ENCODE measurements at places on chromosomes 6 and 20.

GRCh38 chr6:25302677-25303128 is 23.5 kb downstream of the CARMIL1 start:
- no peak for DNase-seq

GRCh38 chr6:107657755-107658461 is 166.2 kb downstream of the SCML4 start:
- peak; percentile 30 for DNase-seq

DNA sequence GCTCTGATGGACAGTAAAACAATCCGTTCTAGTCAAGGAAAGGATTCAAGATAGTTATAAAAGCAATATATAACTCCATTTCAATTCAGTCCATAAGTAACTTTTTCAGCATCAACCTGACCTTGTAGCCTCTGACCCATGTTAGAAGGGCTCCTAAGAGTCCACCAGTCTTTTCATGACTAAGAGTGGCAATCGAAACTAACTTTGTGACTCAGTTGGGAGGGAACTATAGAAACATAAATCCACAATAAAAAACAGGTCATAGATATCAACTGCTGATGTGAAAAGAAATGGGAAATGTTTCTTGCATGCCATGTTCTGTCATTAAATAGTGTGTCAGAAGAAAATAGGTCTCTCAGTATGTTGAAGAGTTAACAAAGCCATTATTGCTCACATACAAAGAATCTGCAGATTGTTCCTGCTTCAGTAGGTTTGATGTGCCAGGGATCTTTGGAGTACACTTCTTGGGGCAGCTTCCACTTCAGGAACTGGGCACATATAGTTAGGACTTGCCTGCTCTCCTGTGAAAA is 16.2 kb upstream of the RBL1 start:
- no peak for DNase-seq

- DNase-seq, result peak; percentile 88
Measured at GRCh38 chr20:4956200-4956810, 45.0 kb downstream of the SLC23A2 start.

DNA sequence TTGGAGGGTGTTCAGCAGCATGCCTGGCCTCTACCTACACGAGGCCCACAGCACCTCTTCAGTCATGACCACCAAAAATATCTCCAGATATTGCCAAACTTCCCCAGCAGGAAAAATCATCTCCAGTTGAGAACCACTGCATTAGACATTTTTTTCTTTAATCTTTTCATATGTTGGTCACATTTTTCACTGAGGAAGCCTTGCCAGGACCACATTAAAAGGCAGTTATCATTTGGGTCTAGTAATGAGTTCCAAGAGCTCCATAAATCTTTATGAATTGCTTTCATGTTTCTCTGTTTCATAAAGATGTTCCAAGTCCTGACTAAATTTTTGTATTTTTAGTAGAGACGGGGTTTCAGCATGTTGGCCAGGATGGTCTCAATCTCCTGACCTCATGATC is 28.8 kb downstream of the MTRES1 start:
- DNase-seq, result no peak

DNA sequence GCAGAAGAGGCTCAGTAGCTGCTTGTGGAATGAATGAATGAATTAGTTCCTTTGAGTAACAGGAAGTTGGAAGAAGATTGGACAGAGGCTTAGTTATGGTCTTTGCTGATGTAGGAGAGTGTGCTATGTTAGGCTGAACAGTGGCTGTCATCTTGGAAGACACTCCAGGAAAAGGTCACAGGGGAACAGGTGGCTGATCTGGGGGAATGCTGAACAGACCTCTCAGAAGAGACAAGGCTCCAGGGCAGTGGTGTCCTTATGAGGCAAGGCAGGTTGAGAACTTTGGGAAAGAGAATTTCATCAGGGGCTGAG is 62.3 kb downstream of the UTRN start:
- DNase-seq, result no peak

- peak; percentile 83 for DNase-seq
Measured at GRCh38 chr20:3420211-3420707, 12.8 kb upstream of the DNAAF9 start.

DNA sequence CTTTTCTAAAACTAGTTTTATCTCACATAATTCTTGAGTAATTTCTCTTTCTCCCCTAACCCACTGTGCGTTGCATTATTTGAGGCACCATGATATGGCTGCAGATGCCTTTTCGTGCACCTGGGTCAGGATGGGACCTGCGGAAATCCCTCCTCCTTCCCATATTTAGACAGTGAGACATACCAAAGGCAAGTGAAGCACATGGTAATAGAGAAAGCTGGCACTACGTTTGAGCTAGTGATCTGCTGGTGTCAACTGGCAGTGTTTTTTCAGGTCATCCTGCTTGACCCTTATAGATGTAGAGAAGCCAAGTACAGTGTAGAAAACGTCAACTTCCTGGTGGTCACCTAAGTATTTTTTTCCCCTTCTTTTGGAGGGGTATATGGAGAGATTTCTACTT is 71.7 kb downstream of the FOXO3 start:
- no peak for DNase-seq

DNA sequence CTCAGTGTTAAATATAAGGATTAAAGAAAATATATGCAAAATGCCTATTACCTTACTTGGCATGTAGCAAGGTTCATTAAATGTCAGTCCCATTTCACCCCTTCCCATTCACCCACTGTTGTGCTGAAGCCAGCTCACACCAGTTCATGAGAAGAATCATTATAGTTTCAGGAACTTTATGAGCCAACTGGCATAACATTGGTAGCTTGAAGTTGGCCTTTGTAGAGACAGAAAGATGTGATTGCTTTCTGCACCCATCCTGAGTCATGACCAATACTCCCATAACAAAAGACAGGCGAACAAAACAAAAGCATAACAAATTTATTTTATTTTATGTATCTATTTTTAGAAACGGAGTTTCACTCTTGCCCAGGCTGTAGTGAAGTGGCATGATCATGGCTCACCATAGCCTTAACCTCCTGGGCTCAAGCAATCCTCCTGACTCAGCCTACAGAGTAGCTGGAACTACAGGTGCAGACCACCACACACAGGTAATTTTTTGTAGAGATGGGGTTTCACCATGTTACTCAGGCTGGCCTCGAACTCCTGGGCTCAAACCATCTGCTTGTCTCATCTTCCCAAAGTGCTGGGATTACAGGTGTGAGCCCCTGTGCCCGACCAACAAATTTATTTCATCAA is 17.6 kb upstream of the IER3 start:
- DNase-seq, result no peak

GRCh38 chr6:11491596-11492463 is 45.7 kb upstream of the TMEM170B start:
- peak; percentile 13 for DNase-seq

GRCh38 chr6:91877994-91878393 is 1291.1 kb upstream of the MAP3K7 start:
- DNase-seq, result no peak

DNA sequence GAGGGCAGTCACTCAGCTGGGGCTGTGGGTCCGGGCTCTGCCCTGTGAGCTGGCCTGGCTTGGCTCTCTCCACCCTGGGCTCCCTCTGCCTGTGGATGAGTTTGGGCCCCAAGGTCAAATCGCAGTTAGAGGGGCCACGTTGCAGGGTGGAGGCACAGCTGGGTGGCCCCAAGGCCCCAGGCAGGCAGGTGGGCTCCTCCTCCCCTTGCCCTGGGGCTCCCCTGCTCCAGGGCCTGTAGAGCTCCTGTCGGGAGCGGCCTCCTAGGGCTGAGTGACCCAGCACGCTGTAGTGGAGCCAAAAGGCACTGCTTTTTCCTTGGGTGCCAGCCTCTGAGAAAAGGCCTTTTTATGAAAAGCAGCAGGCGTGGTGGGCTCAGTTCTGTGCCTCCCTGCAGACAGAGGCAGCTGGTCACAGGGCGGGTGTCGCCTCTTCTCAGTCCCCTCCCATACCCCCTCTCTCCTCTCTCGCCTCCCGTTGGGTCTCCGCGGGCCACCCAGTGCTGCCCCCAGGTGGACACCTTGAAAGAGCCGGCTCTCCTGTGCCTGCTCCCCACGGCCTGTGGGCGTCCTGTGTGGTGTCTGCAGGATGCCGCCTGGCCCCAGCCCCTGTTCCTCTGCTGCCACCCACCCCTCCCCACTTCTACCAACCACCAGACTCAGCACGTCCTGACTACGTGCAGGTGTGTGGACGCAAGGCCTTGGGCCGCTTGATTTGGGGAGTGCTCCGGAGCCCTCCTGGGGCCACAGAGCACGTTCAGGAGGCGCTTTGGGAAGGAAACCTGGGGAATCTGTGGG is 13.2 kb downstream of the SS18L1 start:
- DNase-seq, result peak; percentile 88

GRCh38 chr6:28378644-28379043 is 20.9 kb downstream of the ZSCAN12 start:
- DNase-seq, result no peak

- no peak for DNase-seq
Measured at GRCh38 chr20:64219202-64219601, 36.3 kb upstream of the PCMTD2 start.

DNA sequence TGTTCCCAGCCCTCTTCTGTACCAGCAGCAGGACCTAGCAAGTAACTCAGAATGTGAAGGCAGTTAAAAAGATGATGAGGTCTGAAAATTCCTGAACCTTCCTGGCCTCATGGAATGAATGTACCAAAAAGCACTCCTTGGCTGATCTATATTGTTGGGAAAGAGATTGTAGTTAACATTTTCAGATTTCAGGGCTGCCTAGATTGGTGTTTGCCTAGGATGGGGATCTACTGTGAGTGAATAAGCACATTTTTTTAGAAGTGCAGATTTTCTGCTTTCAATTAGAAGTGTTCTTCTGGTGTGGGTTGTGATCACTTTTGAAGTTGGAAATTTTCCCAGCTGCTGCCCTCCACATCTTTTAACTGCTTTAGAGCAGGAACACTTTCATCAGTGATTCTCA is 6.2 kb downstream of the MYLIP start:
- no peak for DNase-seq

- peak; percentile 29 for DNase-seq
Measured at GRCh38 chr6:167547751-167548150, 222.9 kb downstream of the TTLL2 start.

DNA sequence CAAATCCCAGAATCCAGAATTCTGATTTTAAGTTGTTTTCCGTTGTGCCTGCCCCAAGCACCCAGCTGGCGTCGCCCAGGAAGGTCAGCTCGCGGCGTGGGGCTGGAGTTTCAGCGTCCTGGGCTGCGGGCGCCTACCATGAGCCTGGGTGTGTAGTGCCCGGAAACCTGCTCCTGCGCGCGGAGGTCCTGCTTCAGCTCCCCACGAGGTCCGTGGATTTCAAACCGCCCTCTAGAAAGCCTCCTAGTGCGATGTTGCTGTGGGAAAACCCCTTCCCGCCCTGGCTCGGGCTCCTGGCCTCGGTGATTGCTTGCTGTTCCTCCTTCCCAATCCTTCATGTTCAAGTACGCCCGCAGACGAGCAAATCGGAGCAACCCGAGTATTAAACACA is 51.3 kb upstream of the NRN1 start:
- DNase-seq, result no peak

GRCh38 chr6:35413911-35414310 is 38.2 kb upstream of the FANCE start:
- no peak for DNase-seq

- DNase-seq, result peak; percentile 73
Measured at GRCh38 chr6:36029464-36029863, 1.9 kb downstream of the MAPK14 start.

DNA sequence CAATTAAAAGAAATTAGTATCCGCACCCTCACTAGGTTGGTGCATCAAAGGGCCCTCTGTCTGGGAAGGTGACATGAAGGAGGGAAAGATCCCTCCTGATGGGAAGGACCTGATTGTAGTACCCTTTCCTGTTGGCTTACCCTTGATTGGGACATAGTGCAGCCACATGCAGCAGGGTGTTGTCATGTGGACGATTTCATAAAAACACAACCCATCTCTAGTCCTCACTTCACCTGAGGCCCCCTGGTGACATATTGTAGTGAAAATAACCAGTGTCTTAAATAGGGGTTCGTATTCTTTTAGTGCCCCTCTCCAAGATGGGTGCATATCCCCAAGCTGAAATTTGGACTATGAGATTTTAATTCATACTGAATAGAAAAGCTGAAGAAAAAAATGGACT is 97.3 kb downstream of the SLX4IP start:
- peak; percentile 52 for DNase-seq

- no peak for DNase-seq
Measured at GRCh38 chr6:129033180-129033579, 150.2 kb downstream of the LAMA2 start.

GRCh38 chr6:37103169-37104039 is 66.5 kb upstream of the PIM1 start:
- DNase-seq, result peak; percentile 89

DNA sequence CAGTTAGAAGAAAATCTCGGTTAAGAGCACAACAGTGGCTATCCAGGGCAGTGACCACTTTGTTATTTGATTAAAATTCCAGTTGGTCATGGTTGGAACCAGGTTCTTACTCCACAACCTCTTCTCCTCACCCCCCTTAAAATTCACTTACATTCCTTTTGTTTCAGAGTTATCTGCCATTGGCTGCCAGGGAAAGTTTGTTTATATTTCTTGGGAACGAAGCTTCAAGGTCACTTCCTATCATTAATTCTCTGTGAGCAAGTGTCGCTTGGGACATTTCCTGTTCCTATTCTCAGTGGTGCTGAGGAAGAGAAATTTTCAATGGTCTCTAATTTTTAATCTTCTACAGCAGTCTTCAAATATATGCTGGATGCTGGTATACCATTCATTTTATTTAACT is 121.1 kb upstream of the COL21A1 start:
- no peak for DNase-seq

DNA sequence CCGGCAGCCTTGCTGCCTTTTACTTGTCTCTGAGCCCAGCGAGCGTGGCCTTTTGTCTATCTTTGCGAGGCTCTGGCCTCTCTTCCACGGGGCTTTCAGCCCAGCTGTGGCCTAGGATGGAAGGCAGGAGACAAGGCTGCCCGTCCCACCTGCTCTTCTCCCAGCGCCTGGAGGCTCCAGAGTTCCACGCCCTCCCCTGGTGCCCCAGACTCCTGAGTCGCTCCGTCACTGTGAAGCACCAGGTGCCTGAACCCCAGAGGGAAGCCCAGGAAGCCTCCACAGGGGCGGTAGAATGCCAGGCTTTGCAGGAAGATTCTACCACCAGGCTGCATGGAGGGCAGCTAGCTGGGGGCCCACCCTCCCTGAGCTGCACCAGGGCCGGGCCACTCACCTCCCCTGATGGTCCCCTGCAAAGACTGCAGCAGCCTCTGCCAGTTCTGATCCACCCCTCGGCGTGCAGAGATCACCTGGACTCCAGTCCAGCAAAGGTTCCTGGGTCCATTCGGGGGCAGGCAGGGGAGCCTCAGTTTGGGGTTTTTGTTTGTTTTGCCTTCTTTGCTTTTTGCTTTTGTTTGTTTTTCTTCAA is 384.6 kb downstream of the CDH4 start:
- no peak for DNase-seq

- DNase-seq, result no peak
Measured at GRCh38 chr20:6673071-6673470, 94.4 kb upstream of the BMP2 start.
